NCI-H187 (cell line): ENCODE measurements at places on chromosomes 7 and 10.

DNA sequence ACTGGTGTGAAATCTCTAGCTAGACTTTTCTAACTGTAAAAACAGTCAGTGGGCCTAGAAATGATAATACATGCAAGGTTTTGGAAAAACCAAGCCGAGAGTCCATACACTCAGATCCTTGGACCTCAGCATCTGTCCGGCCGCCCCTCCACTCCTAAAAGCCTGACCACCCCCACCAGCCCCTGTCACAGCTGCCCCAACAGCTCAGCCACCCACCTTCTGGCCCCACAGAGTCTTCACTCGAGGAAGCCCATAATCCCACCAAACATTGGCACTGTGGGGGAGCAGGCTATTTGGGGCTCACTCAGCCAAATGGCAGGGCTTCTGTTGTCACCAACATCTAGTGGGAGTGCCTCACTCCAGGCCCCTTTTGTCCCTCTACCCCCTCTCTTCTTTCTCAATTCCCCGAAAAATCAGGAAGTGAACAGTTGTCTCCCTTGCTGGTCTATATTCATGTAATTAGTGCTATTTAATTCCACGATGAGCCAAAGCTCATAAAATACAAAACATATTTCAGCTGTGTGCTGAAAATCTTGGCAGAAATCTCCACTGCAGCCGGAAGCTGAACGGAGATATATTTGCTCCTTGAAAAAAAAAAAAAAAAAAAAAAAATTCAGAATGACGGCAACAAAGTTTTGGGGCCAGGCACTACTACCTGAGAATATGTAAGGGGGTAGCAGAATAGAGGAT is 55.5 kb downstream of the PLXNA4 start:
- no peak for DNase-seq

DNA sequence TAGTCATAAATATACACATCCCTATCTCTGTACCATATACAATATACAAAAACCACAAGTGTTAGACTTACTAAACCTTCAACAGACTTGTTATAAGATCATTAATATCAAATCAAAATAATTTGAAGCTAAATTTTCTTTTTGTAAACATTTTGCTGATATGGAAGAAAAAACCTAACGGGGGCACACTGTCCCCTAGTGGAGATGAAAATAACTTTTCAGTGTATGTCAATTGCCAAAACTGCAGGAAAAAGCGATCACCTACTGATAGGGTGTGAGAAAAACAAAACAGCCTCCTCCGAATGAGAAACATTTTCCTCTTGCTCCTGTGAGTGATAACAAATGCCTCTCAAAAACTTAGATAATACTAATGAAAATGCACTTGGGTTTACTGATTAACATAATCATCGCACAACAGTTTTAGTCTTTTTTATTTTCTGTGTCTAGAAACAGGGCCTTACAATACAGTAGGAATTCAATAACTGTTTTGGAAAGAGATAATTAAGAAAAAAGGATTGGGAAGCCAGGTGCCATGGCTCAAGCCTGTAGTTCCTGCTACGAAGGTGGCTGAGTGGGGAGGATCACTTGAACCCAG is 322.7 kb downstream of the CRPPA start:
- DNase-seq = no peak

DNA sequence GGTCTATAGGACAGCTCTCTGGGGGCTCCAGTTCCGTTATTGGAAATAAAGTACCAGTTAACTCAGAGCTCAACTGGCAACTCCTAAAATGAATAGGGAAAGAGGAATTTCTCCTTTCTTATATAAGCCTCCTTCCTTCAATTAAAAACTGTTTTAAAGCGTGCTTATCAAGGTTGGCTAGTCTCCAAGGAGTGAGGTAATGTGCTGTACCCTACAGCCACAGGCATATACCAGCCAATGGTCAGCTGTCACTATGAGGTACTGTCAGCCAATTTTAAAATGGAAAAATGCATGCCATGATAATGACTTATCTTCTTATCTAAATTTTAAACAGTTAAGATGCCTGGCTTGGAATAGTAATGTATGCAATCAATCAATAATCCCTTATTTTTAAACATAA is 76.2 kb downstream of the PLCE1 start:
- no peak for DNase-seq

GRCh38 chr10:96596422-96597407 is 9.9 kb upstream of the TM9SF3 start:
- DNase-seq = no peak

GRCh38 chr7:26334166-26334859 is 42.7 kb downstream of the SNX10 start:
- DNase-seq = no peak

GRCh38 chr7:2602406-2603043 is 29.3 kb upstream of the TTYH3 start:
- peak; percentile 27 for DNase-seq

DNA sequence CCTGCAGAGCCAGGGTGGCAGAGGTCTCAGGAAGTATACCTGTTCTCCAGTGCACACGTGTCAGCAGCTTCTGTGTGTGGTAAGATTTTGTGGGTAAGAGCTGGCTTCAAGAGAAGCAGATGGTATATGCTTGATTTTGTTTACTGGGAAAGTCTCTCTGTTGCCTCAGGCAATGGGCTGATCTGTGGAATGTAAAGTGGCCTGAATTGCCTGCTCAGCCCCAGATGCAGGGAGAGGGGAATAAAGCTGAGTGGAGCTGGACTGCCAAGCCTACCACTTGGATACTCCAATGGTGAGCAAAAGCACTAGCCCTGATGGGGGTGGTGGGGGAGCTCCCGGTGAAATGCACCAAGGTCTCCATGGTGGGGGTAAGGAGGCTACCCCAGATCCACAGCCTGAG is 156.1 kb downstream of the WDR11 start:
- DNase-seq = no peak

- DNase-seq = no peak
Measured at GRCh38 chr7:17326378-17326777, 27.9 kb downstream of the AHR start.
